ENCODE measurements at places on chromosomes 6 and 20.

DNA sequence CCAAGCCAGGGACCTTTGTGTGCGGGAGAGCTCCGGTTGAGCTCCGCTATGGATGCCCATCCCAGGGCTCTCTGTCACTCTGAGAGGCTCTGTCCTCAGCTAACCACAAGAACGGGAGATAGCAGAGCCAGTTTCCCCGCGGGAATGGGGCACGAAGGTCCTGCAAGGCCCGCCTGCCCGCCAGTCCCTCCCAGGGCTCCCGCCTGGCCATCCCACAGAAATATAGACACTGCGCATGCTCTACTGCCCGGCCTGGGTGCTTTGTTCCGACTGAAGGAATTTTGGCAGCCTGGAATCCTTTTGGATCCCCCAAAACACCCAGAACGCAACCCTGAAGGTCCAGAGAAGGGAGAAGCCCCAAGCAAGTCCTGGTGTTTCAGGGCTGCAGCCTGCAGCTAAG, 8.6 kb upstream of the DEFB110 start:
- DNase-seq: no peak

DNA sequence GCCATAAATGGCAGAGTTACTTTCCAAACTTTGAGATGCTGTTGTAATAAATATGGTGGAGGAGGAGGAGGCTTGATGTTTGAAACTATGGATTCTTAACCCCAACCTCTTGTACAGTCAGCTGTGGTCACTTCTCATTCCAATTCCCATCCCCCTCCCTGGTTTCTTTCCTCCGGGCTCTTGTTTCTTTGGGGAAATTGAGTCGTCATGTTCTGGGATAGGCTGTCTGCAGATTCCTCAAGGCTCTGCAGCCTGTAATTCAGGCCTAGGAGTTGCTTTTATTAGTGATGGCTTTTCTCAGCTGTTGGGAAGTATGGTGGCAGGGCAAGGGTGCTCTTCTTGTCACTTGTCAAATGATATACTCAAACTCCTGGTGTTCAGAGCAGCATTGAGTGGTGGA, 2.6 kb downstream of the PTK7 start:
- peak; percentile 50 for DNase-seq

DNA sequence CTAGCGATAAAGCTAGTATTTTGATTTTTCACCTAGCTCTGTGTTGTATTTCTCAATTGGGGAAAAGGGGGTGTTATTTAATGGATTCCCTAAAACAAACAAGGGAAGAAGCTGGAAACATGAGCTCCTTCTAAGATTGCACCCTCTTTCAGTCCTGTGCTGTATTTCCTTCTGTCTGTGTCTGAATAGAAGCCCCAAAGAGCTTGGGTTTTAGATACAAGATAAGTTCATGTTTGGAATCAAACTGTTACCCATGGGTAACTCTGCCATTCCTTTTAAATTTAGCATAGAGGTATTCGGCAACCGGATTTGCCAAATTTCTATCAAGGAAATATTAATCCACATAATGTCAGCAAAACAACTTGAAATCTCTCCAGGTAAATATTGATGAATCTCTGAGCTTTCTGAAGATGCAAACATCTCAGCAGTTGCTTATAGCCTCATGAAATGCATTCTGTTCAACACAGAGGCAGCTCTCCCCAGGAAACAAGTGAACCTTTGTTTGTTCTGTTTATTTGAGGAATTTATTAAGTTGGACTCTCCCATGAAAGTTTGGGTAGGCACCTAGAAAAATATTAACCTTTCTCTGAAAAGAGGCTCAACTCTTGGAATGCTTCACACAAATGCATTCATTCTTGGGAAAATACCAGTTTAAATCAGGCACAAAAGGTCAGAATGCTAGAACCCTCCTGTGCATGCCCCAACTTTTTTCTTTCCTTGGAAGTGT, 9.9 kb upstream of the SCGN start:
- no peak for DNase-seq

DNA sequence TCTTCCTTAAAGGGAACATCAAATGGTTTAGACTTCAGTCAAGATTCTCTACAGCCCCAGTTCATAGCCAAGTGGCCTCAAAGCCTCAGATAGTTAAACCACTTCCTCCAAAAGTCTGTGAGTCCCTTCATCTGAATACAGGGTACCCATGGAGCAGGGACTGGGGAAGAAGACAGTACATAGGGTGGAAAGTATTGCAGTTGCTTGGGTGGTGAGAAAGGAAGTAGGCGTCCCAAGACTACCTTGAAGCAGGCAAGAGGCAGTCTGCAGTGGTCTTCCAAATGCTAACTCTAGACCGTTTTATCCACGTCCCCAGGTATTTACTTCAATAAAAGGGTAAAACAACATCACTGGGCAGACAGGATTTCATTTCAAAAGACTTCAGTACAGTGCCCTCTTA, 2.0 kb downstream of the FYN start:
- DNase-seq: peak; percentile 30

GRCh38 chr6:52760105-52760765, 3.0 kb downstream of the GSTA2 start:
- no peak for DNase-seq

DNA sequence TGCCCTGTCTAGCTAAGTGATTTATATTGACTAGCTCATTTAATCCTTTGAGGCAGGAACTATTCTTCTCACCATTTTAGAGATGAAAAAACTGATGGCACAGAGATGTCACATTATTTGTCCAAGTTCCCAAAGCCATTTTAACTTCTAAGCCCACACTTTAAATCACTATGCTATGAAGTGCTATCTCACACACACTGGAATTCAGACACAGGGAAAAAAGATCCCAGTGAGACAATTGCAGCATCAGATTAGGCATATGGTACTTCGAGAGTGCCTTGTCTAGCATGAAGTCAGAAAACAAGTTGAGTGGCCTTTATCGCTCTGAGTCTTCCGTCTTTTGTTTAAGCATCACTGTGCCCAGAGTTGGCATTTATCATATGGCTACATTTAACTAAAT, 54.1 kb upstream of the PDE7B start:
- no peak for DNase-seq
